ENCODE measurements at places on chromosomes 12 and 14.

- no peak for DNase-seq
Measured at GRCh38 chr14:99841436-99842071, 48.3 kb downstream of the EML1 start.

DNA sequence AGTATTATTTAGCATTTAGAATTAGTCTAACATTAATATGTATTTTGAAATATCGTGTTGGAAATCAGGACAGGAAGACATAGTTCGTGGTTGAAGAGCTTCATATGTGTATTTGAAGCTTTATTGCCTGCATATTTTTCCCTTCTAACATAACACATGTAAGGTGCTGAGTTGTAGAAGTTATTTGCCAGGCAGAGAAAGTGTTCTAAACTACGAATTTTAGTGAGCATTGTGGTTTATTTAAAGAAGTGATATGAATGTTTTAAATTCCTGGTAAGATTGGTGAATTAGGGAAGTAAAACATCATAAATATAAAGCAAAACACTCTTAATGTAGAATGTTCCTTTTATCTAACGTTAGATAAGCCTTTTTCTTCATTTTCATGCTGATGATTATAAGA lies 2.5 kb downstream of the RASSF3 start:
- DNase-seq, result no peak

DNA sequence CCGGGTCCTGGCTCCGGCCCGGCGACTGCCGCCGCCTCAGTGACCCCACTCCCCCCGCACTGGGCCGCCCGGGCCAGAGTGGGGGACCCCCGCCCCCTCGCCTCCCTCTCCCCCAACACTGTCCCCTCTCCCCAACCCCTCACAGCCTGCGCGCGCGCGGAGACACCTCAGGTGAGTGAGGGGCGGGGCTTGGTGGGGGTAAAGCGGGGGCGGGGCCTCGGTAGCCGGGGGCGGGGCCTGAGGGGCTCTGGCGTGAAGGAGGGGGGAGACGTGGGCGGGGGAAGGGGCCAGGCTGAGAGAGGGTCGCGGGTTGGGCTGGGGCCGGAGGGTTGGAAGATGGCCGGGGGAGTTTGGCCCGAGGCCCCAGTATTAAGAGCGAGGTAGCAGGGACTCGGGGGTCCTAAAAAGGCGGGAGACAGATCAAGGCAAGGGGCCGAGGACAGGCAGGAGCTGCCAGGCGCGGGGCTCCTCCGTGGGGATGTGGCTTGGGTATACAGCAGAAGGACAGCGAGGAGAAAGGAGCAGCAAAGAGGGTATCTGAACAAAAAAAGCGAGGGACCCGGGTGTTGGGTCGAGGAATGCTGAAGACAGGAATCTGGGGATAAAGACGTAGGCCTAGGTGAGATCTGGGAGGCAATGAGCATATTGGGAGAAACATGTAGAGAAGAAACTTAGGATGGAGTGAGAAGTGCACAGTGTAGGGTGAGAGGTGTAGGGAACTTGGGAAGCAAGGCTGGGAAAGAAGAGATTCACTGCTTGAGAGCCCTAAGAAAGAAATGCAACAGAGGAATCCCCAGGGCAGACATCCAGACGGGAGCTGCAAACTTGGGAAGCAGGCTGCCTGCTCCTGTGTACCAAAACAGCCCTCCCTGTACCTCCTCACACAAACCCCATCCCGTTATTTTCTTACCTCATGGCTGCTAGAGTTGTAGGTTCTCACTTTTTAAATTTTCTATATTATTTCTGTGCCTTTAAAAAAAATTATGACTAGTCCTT lies 10.8 kb downstream of the SUOX start:
- peak; percentile 46 for DNase-seq

DNA sequence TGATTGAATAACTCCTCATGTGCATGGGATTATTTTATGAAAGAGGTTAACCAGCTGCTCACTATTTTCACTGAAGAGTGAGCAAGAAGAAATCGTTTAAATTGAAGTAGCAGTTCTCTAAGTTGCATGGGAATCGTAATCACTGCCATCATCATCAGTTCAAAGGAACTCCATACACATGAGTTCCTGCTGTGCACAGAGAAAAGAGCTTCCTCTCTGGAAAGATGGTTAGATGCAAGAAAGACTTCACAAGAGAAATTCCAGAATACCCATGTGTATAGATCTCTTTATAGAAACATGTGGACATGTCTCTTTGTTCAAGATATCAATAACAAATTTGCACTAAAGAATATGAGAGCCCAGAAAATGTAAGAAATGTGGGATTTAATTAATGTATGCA lies 291.3 kb downstream of the PDZRN4 start:
- DNase-seq, result no peak

GRCh38 chr12:119803381-119803791 lies 73.7 kb downstream of the CIT start:
- no peak for DNase-seq

DNA sequence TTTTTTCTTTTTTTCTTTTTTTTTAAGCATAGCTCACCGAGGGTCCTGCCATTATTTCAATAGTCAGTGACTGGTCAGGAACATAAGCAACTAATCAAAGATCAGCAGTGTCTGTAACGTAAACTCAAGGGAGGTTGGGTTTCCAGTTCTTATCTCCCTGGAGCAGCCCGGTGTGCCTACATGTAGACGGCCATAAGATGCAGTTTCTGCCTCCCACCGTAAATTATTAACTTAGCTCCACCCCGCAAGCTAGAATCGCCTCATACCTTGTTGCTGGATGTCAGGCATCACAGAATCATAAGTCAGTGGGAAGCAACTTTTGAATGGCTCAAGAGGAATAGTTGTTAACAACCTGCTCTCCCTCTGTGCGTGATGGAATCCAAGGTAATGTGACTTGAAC lies at the start of gene MYO1H:
MYO1H (plus strand) TSS at position 312 of the 400 bp plus-strand sequence; CDS start at position 373, 61 bp downstream.
- DNase-seq, result no peak

DNA sequence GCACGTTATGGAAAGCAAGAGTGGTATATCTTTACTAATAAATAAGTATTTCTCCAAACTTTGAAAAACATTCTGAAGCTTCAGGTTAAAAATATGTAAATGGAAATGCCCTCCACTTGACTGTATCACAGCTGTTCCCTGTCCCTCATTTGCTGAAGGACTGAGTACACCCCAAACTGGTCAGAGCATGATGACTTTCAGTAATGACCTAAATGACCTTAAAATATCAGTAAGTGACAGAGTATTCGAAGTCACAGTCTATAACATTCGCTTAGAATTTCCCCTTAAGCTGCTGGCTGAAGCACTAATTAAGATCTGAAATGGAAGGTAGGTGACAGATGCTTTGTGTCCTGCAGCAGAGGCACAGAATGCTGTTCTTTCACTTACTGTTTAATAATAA lies 191.5 kb downstream of the RGS6 start:
- no peak for DNase-seq

- no peak for DNase-seq
Measured at GRCh38 chr12:95997276-95997675, 1.1 kb upstream of the HAL start.
